ENCODE measurements at places on chromosomes 5 and 9.
A peak's percentile ranks its signal among the peaks of the same experiment; 100 is the strongest.

DNA sequence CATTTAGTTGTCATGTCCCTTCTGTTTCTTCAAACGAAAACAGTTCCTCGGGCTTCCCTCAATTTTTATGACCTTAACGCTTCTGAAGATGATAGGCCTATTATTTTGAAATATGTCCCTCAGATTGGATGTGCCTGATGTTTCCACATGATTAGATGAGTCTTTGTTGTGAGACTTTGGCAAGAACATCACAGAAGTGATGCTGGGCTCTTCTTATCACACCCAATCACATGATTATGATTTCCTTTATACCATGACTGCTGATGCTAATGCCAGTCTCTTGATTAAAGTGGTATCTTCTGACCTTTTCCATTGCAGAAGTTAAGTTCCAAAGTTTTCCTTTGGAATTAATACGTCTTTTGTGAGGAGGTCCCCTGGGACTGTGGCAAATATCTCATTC is 175.7 kb downstream of the SAXO1 start:
- no peak for DNase-seq

GRCh38 chr9:36765077-36765390 is 192.3 kb downstream of the MELK start:
- no peak for DNase-seq

DNA sequence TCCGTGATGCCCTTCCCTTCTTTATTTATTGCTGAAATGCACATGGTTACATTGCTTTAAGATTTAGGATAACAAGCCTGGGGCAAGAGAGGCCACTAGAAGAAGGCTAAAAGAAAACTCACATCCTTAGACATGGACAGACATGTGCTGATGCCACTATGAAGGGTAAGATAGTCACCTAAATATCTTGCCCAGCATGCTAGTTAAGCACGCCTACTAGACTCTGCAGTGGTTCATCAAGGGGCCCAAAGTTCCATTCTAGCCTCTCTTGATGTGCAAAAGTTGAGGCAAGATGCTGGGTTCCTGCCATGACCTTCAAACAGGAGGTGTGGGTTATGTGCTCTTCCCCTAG is 49.3 kb downstream of the GRAMD2B start:
- DNase-seq: no peak

DNA sequence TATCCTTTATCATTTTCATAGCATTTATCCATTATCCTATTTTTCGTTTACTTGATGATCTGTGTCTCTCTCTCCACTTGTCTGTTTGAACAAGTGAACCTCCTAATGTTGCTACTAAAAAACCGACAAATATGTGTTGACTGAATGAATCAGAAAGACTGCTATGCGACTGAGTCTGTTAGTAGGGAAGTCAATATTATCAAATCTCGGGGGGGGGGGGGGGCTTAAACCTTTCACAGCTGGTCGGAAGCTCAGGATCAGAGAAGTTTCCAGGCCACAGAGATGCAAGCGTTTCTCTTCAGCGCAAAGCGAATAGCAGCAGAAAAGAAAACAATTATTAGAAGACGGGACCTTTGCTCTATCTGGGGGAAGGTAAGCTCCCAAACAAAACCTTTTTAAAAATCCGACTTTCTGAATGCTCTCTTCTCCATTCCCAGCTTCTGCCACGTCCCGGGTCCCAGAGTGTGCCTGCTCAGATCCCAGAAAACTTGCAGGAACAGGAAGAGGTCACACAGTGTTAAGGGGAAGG is 412 bp downstream of the RIOK2 start:
- no peak for DNase-seq

- DNase-seq: peak; percentile 84
Observed at GRCh38 chr9:130185490-130186031, 13.4 kb downstream of the NCS1 start.

DNA sequence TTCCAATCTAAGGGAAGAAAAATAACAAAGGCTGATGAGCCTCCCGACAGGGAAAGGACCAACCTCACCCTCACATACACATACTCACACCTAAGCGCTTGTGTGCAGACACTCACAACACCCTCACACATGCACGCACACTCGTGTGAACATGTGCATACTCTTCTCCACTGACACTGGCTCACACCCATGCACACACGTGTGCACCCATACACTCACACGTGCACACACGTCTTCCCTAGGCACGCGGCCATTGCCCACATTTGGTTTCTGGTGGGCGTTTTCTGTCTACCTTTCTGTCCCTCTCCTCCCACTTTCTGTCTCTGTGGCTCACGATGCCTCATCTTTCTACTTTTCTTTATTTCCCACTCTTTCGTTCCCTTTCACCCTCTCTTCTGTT is 169.7 kb upstream of the MVB12B start:
- DNase-seq: no peak

DNA sequence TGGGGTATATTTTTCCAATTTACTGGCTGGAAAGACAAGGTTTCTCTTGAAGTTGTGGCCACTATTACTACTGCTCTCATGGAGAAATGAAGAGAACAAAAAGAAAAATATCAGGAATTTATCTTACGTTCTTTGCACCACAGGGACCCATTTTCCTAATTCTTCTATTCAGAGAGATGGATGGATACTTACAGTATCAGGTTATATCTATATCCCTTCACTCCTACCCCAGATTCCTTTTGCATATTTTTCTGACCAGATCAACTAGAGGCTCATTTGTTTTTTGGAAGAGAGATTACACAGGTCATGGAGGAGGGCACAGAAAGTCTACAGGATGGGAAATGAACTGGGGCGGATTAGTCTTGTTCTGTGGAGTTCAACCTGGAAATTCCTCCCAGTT is 277.2 kb upstream of the VLDLR start:
- DNase-seq: no peak

GRCh38 chr5:128528637-128529255 is 9.3 kb downstream of the FBN2 start:
- DNase-seq: no peak

- DNase-seq: no peak
Observed at GRCh38 chr9:130244548-130245165, 20.9 kb upstream of the HMCN2 start.

GRCh38 chr5:921456-922435 is 29.1 kb downstream of the TRIP13 start:
- DNase-seq: no peak

GRCh38 chr9:16001856-16002255 is 449.0 kb downstream of the CCDC171 start:
- DNase-seq: no peak

DNA sequence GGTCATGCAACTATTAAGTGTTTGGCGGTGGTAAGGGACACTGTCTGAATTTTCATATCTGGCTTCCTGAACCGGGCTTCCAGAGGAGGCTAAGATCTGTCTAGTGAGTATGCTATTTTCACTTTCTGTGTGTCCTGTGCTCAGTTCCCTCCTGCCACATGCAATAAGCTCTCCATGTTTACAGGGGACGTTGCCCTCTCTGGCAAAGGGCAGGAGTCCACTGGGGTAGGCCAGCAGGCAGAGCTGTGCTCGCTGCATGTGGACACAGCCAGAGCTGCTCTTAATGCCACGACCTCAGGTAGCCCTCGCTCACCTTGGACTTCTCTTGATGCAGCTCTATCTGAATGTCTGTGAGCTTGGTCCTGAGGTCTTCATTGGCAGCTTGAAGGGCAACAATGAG is 111.2 kb downstream of the JAKMIP2 start:
- DNase-seq: no peak

- peak; percentile 68 for DNase-seq
Observed at GRCh38 chr5:73393611-73394489, 54.7 kb downstream of the FOXD1 start.

DNA sequence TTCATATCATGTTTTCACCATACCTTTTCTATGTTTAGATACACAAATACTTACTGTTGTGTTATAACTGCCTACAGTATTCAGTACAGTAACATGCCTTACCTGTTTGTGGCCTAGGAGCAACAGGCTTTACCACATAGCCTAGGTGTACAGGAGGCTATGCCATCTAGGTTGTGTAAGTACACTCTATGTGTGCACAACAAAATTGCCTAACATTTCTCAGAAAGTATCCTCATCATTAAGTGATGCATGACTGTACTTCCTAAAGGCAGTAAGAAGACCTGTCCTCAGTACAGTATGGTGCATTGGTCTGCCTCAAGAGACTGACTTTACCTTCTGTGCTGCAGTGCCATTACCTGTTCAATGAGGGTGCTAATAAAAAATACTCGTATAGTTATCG is 7.9 kb downstream of the TXN start:
- DNase-seq: no peak

- DNase-seq: no peak
Observed at GRCh38 chr9:95409650-95410426, 92.3 kb upstream of the FANCC start.
